ENCODE measurements at places on chromosomes 7 and 10.

DNA sequence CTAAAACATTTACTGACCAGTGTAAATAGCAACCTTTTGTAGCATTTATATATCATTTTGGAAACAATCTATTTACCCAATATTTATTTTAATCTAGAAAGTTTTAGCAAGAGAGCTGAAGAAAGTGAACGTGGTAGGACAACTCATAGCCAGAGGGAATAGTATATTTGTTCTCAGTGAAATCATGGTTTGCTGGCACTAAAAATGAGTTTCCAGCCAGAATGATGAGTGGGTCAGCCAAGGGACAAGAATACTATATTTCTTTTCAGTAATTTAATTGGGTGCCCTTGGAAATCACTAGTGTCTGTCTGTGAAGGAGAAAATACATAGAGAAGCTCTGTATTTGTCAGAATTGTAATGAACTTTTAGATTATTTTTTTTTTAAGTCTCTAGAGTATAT, 74.9 kb downstream of the MINPP1 start:
- DNase-seq: no peak

- no peak for DNase-seq
Measured at GRCh38 chr10:101570428-101571270, 17.4 kb downstream of the POLL start.

DNA sequence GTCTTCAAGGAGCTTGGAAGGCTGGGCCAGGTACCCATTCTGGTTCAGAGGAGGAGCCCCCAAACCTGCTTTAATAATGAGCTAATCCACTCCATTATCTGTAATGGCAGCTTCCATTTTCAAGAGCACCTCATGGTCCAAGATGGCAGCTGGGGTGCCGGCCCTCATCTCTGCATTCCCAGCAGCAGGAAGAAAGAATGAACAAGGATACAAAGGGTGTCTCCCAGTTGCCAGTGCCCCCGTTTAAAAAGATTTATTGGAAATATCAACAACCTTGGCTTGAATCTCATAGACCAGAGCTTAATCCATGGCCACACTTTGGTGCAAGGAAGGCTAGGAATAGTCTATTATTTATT, 8.5 kb downstream of the LAT2 start:
- no peak for DNase-seq

DNA sequence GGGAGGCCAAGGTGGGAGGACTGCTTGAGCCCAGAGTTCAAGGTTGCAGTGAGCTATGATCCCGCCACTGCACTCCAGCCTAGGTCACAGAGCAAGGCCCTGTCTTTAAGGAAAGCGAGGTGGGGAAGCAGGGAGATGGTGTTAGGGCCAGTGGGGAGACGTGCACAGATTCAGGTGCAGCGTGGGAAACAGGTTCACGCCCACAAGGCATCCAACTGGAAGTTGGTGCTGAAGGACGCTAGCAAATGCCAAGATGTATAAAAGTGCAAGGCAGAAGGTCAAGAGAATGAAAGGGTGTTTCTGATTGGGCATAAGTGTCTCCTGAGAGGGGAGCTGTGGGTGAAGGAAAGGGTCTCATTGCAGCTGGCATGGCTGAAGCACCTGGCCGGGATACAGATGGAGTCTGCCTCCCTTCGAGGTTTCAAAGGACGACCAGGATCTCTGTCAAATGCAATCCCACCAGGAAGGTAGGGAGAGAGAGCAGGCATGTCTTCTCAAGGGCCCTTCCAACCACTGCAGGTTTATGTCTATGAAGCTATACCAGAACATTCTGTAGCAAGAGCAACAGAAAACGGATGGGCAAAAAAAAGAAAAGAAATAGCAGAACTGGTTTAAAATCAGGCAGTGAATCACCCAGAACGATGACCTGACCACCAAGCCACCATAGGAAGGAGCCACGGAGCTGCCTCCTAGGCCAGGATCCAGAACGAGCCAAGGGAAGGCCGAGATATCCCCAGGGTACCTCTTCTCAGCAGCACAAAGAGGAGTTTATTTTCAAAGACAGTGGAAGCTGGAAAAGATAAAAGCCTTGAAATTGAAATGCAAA, 43.2 kb downstream of the GSDME start:
- DNase-seq: no peak

- no peak for DNase-seq
Measured at GRCh38 chr7:106089647-106090046, 22.5 kb downstream of the SYPL1 start.

GRCh38 chr10:91768123-91768522, 30.1 kb upstream of the TNKS2 start:
- no peak for DNase-seq
